ENCODE measurements at places on chromosomes 1 and 21.

GRCh38 chr1:7266561-7266960 is 481.3 kb downstream of the CAMTA1 start:
- H3K36me3 ChIP-seq: no peaks in the 10 kb centered on the region
- H3K4me3 ChIP-seq: no peak overlapping the region
- no peaks in the 10 kb centered on the region for H3K4me1 ChIP-seq
- H3K27me3 ChIP-seq: peaks cover 43% of the 10 kb centered on the region
- no peak overlapping the region for H3K27ac ChIP-seq

DNA sequence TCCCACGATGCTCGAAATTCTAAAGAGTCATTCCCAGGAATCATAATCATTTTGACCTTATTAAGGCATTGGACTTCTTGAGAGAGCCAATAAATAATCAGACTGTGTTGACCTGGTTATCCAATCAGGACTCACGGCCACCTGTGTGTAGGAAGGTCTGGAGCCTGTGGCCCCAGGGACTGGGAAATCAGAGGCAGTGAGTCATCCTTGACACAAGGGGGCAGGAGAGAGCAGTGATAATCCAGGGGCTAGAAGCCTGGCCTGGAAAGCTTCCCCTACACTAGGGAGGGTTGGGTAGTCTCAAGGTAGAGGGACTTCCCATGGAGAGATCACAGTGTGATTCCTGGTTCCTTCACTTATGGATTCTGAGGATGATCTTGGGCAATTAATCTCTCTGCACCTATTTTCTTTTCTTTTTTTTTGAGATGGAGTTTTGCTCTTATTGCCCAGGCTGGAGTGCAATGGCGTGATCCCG is 4.7 kb downstream of the MR1 start:
- H3K4me1 ChIP-seq: peaks cover 76% of the 10 kb centered on the region
- peak; percentile 65 for DNase-seq
- H3K27ac ChIP-seq: peak overlapping the region; percentile 61
- no peaks in the 10 kb centered on the region for H3K27me3 ChIP-seq
- H3K4me3 ChIP-seq: no peak overlapping the region

GRCh38 chr1:232598837-232599177 is 31.1 kb downstream of the SIPA1L2 start:
- no peak for DNase-seq
- no peaks in the 10 kb centered on the region for H3K36me3 ChIP-seq
- H3K4me1 ChIP-seq: peaks cover 24% of the 10 kb centered on the region
- H3K4me3 ChIP-seq: no peak overlapping the region

- no peak overlapping the region for H3K4me3 ChIP-seq
- no peaks in the 10 kb centered on the region for H3K36me3 ChIP-seq
- H3K4me1 ChIP-seq: peaks cover 6% of the 10 kb centered on the region
- no peak for DNase-seq
- H3K27me3 ChIP-seq: no peaks in the 10 kb centered on the region
- no peak overlapping the region for H3K27ac ChIP-seq
Measured at GRCh38 chr1:222167111-222167510, 380.8 kb downstream of the HHIPL2 start.

DNA sequence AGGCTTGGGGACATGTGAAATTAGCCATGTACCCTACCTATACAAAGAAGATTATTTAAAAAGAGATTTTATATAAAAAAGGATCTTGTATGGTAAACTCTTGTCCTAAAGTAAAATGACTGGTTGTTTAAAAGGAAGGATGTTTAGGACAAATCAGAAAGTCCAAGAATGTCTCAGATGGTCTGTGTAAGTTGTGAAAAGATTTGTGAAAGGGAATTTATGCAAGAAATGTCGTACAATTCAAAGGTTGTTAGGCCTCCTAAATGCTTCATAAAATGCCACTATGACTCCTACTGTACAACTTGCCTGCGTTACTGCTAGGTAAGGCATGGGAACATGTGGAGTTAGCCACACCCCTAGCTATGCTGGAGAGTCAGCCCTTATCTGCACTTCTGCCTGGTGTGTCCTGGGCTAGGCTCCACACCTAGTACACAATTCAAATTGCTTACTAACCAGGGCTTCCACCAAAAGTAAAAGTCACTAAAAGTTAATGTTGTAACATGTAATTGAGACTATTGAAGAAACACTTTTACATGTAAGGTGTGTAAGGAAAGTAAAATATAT is 19.7 kb downstream of the PRDX6 start:
- no peaks in the 10 kb centered on the region for H3K4me1 ChIP-seq
- H3K4me3 ChIP-seq: no peak overlapping the region
- H3K27ac ChIP-seq: no peak overlapping the region
- DNase-seq: no peak
- no peaks in the 10 kb centered on the region for H3K27me3 ChIP-seq

GRCh38 chr1:93798291-93798690 is 80.7 kb downstream of the DNTTIP2 start:
- H3K4me1 ChIP-seq: no peaks in the 10 kb centered on the region
- no peak for DNase-seq
- peaks cover 6% of the 10 kb centered on the region for H3K27me3 ChIP-seq
- H3K4me3 ChIP-seq: no peak overlapping the region

- DNase-seq: no peak
- H3K27me3 ChIP-seq: no peaks in the 10 kb centered on the region
- H3K27ac ChIP-seq: no peak overlapping the region
- H3K4me1 ChIP-seq: peaks cover 4% of the 10 kb centered on the region
- no peaks in the 10 kb centered on the region for H3K36me3 ChIP-seq
Measured at GRCh38 chr1:92192246-92192645, 25.5 kb upstream of the C1orf146 start.

- DNase-seq: no peak
- H3K27me3 ChIP-seq: no peaks in the 10 kb centered on the region
- no peak overlapping the region for H3K4me3 ChIP-seq
- H3K4me1 ChIP-seq: peaks cover 5% of the 10 kb centered on the region
- H3K27ac ChIP-seq: no peak overlapping the region
Measured at GRCh38 chr1:224510880-224511645, 76.5 kb upstream of the WDR26 start.

- H3K4me3 ChIP-seq: no peak overlapping the region
- H3K27ac ChIP-seq: no peak overlapping the region
- no peak for DNase-seq
- no peaks in the 10 kb centered on the region for H3K36me3 ChIP-seq
Measured at GRCh38 chr1:64116537-64116936, 86.9 kb upstream of the UBE2U start.

DNA sequence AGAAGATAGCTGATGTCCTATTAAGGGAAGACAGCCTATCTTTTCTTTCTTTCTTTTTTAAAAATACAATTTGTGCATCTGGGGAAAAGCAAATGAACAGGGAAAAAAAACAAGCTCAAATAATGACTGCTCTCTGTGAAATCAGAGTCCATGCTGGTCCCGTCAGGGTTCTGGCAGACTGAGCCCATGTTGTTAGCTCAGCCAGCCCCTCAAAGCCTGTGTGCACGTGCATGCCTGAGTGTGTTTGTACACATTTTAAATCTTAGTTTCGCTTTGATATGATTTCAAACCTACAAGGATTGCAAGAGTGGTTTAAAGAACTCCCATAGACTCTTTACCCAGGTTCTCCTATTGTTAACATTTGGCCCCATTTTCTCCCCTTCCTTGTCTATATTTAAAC is 231.8 kb upstream of the GREM2 start:
- no peaks in the 10 kb centered on the region for H3K4me1 ChIP-seq
- no peak overlapping the region for H3K27ac ChIP-seq
- H3K27me3 ChIP-seq: no peaks in the 10 kb centered on the region

- no peak overlapping the region for H3K27ac ChIP-seq
- peaks cover 8% of the 10 kb centered on the region for H3K27me3 ChIP-seq
- H3K4me3 ChIP-seq: no peak overlapping the region
- H3K4me1 ChIP-seq: no peaks in the 10 kb centered on the region
- H3K36me3 ChIP-seq: no peaks in the 10 kb centered on the region
- DNase-seq: no peak
Measured at GRCh38 chr1:56803561-56804156, 15.5 kb downstream of the FYB2 start.

DNA sequence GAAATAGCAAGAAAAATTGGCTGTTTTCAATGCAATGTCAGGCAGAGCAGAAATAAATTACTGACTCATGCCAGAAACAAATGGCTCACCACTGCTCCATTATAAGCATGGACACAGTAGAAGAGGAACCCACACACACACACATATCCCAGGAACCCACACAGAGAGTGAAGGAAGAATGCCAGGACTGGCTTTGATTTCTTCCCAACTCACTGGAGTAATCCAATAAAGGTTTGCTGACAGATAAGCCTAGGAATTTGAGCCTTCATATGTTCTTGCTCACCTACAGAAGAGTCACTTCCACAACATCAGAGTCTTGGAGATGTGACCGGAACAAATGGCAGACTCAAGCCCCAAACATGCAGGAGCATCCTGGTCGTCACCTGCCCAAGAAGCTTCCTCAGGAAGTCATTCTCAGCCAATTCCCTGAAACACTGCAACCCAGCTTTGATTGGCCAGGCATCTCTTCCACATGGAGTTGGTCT is 2.2 kb downstream of the SH3BP5L start:
- H3K27ac ChIP-seq: peak overlapping the region; percentile 99
- no peak for DNase-seq
- peaks cover 64% of the 10 kb centered on the region for H3K36me3 ChIP-seq
- peak overlapping the region; percentile 82 for H3K4me3 ChIP-seq

- H3K36me3 ChIP-seq: no peaks in the 10 kb centered on the region
- DNase-seq: no peak
- no peak overlapping the region for H3K4me3 ChIP-seq
- H3K4me1 ChIP-seq: peaks cover 4% of the 10 kb centered on the region
- H3K27ac ChIP-seq: no peak overlapping the region
- peaks cover 8% of the 10 kb centered on the region for H3K27me3 ChIP-seq
Measured at GRCh38 chr1:176899321-176899720, 265.2 kb downstream of the ASTN1 start.

DNA sequence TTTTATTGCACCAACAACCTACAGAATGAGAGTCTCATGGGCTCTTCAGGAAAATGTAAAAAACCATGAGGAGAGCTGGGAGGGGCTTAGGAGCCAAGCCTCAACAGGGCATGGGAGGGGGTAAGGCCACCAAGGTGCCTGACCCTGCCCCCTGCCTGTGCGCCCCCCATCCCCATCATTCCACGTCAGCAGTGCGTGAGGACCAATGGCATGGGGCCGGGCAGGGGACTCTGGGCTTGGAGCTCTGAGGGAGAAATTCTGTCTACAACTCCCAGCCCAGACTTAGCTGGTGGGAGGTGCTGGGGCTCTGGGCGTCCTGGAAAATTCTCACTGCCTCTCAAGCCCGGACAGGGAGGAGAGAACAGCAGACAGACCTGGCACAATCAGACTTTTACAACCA is 5.2 kb upstream of the CAMK2N1 start:
- H3K4me1 ChIP-seq: no peaks in the 10 kb centered on the region
- H3K36me3 ChIP-seq: no peaks in the 10 kb centered on the region
- peaks cover 29% of the 10 kb centered on the region for H3K27me3 ChIP-seq
- no peak for DNase-seq

DNA sequence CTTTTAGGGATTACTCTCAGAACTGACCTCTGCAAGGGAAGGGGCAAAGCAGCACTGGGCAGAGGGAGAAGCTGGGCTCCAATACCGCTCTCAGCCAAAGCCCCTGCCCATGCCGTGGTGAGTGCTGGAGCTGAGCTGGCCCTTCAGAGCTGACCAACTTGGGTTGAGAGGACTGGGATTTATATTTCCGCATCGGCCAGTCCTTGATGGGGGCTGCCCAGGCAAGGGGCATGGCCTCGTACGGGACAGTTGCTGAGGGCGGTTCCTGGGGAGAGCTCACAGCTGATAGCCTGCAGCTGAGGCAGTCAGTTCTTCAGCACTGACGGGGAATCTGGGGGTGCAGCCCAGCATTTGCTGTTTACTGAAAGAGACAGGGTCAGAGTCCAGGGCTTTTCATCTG is 8.0 kb downstream of the HUNK start:
- H3K4me1 ChIP-seq: no peaks in the 10 kb centered on the region
- no peaks in the 10 kb centered on the region for H3K36me3 ChIP-seq
- H3K4me3 ChIP-seq: no peak overlapping the region
- no peak overlapping the region for H3K27ac ChIP-seq
- DNase-seq: no peak

DNA sequence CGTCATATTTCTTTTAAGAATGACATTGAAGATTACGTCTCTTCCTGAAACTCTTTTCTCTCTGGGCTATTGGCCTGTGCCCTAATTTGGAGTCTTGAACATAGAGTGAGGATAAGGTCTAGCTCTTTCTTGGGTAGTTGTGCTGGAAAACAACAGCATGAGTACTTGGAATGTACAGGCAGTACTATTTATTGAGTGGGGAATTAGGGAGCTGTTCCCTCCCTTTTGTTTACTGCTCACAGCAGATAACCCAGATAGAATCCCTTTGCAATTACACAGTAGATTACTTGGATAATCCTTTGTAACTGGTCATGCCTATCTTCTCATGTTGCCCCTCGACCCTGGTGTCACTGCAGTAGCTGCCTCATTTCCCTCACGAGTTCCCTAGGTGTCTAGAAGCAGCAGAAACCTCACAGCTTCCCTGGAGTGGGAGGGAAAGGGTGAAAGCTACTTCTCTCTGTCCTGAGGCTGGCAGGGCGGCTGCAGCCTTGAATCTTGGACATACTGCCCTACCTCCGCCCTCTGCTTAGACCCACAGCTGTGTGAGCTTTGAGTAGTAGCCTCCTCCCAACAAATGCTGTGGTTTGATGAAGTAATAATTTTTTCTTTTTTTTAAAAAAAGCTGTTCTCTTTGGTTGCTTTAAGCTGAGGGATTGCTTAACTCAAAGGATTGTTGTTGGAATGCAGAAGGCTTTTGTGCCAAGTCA is 70.6 kb downstream of the FGGY start:
- no peak for DNase-seq
- H3K4me1 ChIP-seq: no peaks in the 10 kb centered on the region
- H3K27me3 ChIP-seq: no peaks in the 10 kb centered on the region
- no peak overlapping the region for H3K27ac ChIP-seq

DNA sequence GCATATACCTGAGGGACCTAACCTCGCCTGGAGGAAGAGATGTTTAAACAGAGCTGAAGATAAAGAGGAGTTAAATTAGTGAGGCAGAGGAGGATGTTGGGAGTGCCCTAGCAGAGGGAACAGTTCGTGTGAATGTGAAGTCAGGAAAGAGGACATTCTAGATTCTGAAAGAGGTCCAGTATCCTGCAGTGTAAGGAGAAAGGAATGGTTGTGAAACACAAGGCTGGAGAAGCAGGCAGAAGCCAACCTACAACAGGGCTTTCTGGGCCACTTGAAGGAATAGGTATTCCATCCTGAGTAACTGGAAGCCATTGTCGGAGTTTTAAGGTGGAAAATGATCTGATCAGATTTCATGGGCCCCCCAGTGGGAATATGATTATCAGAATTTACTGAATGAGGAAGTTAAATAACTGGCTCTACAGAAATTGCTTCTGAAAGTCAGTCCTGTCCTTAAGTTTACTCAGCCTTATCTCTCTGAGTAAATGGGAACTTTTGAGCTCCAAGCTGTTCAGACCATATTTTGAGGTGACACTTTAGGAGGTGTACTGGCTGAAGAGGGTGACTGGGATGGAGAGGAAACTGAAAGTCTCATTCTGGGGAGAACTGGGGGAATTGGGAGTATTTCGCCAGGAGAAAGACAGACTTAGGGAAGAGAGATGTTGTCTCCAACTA is 24.4 kb upstream of the FAAH start:
- no peaks in the 10 kb centered on the region for H3K27me3 ChIP-seq
- DNase-seq: no peak

GRCh38 chr21:31405604-31406003 is 61.5 kb upstream of the TIAM1 start:
- no peaks in the 10 kb centered on the region for H3K36me3 ChIP-seq
- H3K4me3 ChIP-seq: no peak overlapping the region
- H3K27me3 ChIP-seq: no peaks in the 10 kb centered on the region
- peaks cover 30% of the 10 kb centered on the region for H3K4me1 ChIP-seq
- H3K27ac ChIP-seq: peak overlapping the region; percentile 16
- DNase-seq: no peak

All from activated T-cell treated with anti-CD3 and anti-CD28 coated beads, Interleukin-2, amount 50 U/mL, for 24 hours (primary cell).